ENCODE measurements at places on chromosomes 13 and 19.

DNA sequence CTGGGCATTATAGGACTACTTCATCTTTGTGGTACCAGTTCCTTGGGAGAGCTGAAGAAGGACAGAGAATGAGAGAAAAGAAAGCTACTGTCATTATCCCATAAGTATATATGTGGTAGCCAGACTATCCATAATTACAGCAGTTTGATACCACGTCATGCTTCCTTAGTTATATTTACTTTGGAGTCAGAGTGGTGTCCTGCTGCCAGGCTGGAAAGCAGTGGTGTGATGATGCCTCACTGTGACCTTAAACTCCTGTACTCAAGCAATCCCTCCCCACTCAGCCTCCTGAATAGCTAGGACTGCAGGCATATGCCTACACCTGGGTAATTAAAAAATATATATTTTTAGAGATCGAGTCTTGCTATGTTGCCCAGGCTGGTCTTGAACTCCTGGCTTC, 57.8 kb downstream of the WTIP start:
- no peak for DNase-seq

- DNase-seq, result no peak
These were observed 104.5 kb upstream of the SOX1 start for GRCh38 chr13:111962431-111962891.

DNA sequence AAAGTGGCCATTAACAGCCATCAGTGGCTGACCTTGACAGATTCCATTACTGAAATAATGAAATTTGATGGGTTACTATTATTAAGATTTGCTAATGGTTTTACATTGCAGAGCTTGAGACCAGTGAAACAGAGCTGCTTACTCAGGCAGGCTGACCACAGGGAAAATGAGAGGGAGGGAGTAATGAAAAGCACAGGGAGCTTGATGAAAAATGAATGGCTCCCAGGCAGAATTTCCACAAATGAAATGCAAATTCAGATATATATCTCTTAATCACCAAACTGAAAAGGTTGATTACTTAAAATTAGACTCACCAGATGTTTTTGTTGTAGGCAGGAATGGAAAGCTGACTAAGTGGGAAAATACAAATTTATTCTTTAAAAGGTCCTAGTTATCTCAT, 36.1 kb downstream of the HTR2A start:
- DNase-seq, result no peak

DNA sequence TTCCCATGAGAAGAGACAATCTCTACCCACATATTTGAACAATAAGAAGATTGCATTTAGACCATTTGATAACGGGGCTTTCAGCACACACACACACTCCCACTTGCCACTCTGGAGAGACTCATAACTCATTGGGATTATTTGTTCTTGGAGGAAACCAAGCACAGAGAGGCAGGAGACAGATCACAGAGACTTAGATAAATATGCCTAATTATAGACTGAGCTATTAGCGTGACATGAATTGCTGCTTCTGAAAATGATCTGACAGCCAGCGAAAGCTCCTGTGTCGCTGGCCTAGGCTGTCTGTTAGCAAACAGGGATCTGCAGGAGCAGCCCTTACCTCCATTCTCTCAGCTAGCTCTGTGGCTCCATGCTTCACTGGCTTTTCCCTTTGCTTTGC, 111.4 kb downstream of the CCNA1 start:
- DNase-seq, result no peak

GRCh38 chr13:42356184-42356575, 84.2 kb downstream of the AKAP11 start:
- no peak for DNase-seq

DNA sequence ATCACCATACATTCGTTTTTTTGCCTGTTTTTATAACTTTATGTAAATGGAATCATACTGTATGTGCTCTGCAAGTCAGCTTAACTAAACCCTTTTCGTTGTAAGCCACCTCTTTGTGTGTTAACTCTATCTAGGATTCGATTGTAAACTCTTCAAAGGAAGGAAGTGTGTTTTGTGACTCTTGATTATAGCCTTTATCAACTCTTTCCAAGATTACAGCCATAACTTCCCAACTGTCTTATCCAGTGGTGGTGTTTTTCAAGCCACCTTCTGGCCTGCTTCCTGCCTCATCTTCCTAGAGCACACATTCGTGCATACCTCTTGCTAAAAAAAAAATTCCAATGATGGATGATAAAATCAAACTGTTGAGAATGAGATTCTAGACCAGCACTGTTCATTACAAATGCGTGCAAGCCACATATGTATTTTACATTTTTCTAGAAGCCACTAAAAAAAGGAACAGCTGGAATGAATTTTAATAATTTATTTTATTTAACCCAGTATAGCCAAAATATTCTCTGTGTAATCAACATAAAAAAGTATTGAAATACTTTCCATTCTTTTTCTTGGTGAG, 12.0 kb upstream of the FBXL3 start:
- no peak for DNase-seq

DNA sequence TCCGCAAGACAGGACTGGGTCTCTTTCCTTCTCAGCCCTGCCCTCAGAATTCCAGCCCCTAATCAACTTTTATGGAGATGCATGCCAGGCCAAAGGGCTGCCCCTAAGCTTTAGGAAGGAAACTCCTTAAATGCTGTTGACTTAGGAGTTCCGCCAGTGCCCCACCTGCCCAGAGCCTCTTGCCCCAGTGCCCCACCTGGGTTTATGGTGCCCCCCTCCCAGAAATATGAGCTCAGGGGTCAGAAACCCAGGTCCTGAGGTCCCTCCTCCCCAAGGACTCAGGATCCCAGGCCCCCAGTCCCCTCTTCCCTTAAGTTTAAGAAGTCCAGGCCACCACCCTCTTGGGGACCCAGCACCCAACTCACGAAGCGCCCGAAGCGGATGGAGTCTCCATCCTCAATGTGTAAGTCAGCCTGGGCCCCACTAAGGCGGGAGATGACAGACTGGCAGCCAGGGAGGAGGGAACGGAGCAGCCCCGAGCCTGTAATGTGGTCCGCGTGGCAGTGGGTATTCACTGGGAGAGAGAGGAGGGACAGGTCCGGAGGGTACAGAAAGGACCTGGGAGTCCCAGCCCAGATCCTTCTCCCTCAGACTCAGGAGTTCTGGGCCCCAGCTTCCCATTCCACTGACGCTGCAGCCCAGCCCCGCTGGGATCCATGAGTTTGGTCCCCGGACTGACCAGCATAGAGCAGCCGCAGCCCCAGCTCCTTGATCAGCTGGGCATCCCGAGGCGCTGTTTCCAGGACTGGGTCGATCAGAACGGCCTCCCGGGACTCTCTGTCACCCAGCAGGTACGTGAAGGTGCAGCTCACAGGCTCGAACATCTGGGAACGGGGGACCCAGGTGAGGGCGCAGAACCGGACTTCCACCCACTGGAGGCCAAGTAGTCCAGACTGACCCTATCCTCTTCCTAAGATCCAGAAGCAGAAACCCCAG, 897 bp downstream of the ETHE1 start:
- DNase-seq, result no peak

DNA sequence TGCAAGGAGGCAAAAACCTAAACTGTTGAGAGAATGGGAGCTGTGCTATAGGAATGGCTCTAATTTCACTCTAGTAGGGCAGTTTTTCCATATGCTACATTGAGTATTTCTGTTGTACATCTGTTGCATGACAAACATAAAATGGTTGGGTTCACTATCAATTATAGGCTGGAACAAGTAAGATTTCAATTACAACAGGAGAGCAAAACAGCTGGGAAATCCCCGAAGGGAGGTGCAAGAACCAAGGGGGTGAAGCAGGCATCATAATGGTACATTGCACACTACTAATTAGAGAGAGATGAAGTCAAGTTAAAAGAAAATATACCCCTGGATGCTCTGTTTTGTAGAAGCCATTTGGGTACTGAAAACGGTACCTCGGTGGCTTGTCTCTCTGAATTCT, 389.5 kb downstream of the PCDH9 start:
- DNase-seq, result no peak

GRCh38 chr19:10686661-10687517, 14.3 kb upstream of the QTRT1 start:
- DNase-seq, result no peak

DNA sequence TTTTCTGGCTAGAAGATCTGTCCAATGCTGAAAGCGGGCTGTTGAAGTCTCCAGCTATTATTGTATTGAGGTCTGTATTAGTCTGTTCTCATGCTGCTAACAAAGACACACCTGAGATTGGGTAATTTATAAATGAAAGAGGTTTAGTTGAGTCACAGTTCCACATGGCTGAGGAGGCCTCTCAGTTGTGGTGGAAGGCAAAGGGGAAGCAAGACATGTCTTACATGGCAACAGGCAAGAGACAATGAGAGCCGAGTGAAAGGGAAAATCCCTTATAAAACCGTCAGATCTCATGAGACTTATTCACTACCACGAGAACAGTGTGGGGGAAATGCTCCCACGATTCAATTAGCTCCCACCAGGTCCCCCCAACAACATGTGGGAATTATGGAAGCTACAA, 980.4 kb downstream of the SLITRK5 start:
- DNase-seq, result no peak

DNA sequence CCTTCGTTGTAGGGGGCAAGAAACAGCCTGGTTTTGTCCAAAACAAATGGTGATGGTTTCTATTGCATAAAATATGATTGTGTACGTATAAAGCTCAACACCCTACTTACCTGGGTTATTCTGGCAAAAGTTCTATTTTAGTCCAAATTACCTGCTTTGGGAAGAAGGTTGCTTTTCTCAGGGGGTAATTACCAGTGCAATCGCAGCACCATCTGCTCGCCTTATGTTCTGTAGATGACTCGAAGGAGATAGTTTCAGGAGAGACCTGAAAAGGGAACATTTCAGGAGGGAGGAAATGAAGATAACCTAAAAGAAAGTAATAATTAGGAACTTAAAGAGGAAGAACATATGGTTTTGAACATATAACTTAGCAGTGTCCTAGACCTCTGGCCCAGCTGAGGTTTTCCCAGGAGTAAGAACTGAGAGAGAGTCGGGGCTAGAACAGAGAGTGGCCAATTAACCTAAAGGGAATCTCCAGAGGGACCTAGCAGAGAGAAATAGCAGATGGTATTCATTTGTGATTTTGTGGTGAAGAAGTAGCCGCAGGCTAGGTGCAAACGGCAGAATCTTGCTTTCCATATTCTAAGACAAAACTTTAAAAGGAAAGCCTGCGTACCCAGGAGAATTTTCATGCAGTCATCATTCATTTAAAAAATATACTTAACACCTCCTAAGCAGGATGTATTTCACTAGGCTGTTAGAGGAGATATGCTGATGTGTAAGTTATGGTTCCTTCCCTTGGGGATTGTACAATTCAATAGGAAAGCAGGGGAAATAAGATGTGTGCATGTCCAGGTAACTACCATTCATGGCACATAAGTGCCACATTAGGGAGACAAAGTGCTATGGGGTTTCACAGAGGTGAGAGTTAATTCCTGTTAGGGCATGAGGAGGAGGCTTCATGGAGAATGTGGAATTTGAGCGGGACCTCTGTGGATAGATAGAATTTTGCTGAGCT, 113.0 kb upstream of the SLC10A2 start:
- no peak for DNase-seq

DNA sequence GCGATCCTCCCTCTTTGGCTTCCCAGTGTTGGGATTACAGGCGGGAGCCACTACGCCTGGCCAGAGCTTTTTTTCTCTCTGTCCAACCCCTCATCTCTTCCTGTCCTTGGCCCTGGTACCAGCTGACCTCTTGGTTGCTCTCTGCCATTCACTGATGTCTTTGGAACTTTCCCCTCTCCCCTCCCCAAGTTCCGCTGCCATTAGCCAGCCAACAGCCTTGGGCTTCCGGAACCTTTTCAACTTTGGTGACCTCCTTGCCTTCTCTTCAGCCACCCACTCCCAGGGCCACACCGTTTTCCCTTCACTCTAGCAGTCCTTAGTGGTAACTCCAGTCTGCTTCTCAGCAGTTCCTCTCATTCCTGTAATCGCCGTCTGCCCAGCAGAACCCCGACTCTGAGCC, 4.3 kb downstream of the WTIP start:
- DNase-seq, result no peak
